CD4-positive, alpha-beta T cell treated with Interleukin-21 for 1 hour (primary cell): ENCODE measurements at places on chromosomes 4 and X.

DNA sequence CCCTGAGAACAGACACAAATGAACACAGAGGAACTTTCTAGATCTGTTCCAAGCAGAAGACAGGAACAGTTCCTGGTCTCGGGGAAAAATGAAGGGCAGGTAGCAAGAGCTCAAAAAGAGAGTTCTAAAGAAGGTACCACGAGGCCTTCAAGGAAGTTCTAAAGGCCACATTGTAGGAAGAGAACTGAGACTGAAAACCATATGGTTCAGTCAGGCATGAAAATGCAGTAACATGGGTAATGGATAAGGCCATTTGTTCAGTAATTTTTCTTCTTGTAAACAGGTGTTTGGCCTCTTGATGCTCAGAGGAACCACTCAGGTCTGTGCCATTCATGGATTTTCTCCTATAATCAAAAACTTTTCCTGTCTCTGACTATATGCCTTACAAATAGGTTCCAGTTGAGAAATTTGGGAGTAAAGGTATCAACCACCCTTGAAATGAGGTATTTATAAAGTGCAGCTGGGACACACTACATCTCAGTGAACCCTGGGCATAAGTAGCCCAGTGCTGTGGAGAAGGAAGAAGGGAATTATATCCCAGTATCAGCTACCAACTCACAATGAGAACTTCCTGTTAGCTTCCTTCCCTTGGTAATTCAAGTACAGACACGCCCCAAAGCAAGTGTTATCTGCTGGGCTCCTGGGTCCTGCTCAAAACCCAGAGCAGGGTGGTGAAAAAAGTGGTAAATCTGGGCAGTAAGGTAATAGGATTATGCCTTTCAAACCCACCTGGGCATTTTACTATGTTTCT lies 277.9 kb downstream of the KLHL13 start:
- no peak for DNase-seq

- no peak for DNase-seq
Observed at GRCh38 chr4:3145234-3145924, 70.9 kb downstream of the HTT start.

DNA sequence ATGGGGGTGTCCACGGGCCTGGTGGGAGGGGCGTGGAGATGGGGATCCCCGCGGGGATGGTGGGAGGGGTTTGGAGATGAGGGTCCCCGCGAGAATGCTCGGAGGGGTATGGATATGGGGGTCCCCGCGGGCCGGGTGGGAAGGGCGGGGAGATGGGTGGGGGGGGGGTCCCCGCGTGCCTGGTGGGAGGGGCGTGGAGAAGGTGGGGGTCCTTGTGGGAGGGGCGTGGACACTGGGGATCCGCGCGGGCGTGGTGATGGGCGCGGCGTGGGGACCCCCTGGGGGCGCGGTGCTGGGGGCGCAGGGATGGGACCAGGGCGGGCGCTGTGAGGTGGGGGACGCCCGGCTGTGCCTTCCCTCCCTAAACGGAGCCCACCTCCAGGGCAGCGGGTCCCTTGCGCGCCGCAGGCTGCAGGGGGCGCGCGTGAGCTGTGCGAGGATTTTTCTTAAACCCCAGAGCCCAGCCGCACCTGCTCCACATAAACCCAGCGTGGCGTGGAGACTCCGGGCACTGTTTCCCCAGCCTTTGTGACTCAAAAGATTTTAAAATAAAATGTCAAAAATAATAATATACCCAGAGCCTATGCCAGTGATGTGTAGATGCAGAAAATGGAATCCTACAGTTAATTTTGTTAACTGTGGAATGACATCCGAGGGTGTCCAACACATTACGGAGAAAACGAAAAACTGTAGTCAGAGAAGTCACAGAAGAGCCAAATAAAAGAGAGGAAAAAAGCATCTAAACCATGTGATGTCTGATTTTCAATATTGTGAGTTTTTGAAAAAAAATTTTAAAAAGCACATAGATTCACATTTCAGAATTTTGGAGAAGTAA lies 1.5 kb upstream of the ASMTL start:
- DNase-seq, result peak; percentile 88

DNA sequence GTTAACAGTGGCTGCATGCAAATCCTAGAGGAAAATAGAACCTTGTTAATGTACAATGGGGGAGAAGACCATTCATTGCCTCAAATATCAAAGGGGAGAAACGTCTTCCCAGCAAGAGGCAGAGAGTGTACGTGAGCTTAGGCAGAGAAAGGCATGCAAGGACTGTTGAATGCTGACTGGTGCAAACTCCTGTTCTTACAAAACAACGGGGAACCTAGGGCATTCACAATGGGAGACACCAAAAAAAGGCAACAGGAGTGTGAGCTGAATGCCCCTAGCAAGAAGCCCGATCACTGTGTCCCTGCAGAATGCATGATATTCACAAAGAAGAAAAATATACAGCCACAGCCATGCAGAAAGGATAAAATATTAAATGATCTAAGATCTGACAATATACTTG lies 184.9 kb downstream of the NSUN7 start:
- DNase-seq, result no peak

DNA sequence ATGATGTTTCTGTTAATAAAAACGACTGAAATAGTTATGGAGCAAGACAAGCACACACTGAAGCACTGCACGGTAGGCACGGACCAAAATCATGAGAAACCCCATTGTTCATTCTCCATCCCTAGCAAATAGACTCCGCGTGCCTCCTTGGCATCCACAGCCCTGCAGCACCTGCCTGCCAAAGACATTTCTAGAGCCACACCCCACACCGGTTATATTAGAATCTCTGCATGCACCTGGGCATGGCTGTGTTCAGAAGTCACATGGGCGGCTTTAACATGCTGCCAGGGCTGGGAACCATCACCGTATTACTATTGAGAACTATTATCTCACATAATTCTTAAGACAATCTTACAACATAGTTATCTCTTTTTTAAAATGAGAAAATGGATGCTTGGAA lies 5.9 kb downstream of the PDLIM3 start:
- DNase-seq, result no peak
